ENCODE measurements at places on chromosomes 11 and 22.

- no peak for DNase-seq
Observed at GRCh38 chr11:126338346-126339055, 17.0 kb upstream of the ST3GAL4 start.

GRCh38 chr11:120231963-120232362 is 8.0 kb upstream of the POU2F3 start:
- no peak for DNase-seq

DNA sequence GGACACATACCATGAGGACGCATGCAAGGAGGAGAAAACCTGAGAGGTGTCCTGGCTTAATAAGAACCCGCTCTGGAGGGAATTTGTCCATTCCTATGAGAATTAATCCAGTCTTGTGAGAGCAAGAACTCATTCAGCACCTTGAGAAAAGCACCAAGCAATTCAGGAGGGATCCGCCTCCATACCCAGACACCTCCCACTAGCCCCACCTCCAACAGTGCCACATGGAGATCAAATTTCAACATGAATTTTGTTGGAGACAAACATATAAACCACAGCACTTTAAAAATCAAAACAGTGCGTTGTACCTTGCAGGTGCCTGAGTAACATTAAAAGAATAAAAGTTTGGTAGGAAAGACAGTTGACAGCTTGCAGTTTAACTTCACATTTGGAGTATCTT is 11.4 kb downstream of the UBE4A start:
- DNase-seq = no peak

DNA sequence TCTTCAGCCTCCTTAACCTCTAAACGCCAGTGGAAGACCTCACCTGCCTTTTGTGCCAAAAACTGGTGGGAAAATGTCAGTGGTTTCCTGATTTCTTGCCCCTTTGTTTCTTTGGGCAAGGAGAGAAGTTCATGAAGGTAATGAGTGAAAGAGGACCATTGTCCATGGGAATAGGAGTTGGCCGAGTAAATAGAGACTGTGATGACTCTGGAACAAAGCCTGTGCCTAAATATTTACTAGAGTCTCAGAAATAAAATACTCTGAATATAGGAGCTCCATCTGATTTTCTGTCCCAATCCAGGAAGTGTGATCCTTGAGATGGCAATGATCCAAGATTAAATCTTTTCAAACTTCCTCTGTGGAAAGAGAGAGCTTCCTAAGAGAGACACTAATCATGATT is 12.0 kb downstream of the SLC5A1 start:
- DNase-seq = no peak

GRCh38 chr11:118342503-118343161 is at the start of gene CD3D:
TSS of gene CD3D (minus strand) at chr11:118342705. CDS start at chr11:118342607, 98 bp downstream.
- DNase-seq = peak; percentile 61

- DNase-seq = no peak
Observed at GRCh38 chr22:32562401-32562800, 87.8 kb downstream of the FBXO7 start.

DNA sequence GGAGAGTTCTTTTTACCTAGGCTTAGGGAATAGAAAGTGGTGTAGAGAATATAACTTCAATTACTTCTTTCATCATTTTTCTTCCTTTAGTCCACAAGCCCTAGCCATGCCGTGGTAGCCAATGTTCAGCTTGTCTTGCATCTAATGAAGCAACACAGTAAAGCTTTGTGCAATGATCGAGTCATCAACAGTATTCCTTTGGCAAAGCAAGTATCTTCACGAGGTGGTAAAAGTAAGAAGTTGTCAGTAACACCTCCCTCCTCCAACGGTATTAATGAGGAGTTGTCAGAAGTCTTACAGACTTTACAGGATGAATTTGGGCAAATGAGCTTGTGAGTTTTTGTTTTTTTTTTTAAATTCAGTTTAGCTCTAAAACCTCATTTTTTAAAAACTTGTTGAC is 37.4 kb downstream of the CEP57 start:
- no peak for DNase-seq

GRCh38 chr11:134027671-134028070 is 41.2 kb upstream of the JAM3 start:
- peak; percentile 31 for DNase-seq

DNA sequence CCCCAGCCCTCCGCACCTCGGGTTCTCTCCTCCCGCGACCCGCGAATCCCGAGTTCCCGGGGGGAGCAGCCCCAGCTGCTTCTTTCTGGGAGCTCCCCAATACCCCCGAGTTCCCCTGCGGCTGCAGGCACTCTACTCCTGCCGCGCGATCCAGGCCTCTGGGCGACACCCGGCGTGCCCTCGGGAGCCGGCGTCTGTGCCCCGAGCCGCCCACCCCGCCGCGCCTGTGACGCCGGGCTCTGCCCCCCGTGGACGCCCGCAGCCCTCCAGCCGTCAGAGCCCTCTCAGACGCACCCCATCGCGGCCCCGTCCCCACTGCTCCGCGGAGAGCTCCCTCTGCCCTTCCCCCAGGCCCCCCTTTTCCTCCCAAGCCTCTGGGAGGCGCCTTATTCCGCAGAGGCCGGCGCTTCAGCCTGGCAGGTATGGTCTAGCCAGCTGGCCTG is 422 bp downstream of the GLB1L2 start:
- no peak for DNase-seq

GRCh38 chr11:71279916-71280645 is 27.7 kb upstream of the SHANK2 start:
- no peak for DNase-seq

GRCh38 chr22:27580311-27580897 is 221.2 kb downstream of the MN1 start:
- no peak for DNase-seq

DNA sequence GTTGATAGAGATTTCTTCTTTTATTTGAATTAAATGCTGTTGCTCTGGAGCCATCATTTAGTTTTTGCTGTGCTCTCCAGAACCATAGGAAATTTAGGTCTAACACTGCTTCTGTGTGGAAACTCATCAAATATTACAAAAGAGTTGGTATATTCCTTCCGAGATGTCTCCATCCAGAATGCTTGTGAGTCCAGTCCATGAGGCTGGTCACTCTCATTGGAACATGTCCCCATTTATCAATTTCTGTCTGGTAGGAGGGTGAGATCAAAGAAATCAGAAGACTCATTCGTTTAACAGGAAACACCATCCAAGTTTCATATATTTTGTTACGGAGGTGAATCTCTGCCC is 52.4 kb upstream of the LMO2 start:
- no peak for DNase-seq

DNA sequence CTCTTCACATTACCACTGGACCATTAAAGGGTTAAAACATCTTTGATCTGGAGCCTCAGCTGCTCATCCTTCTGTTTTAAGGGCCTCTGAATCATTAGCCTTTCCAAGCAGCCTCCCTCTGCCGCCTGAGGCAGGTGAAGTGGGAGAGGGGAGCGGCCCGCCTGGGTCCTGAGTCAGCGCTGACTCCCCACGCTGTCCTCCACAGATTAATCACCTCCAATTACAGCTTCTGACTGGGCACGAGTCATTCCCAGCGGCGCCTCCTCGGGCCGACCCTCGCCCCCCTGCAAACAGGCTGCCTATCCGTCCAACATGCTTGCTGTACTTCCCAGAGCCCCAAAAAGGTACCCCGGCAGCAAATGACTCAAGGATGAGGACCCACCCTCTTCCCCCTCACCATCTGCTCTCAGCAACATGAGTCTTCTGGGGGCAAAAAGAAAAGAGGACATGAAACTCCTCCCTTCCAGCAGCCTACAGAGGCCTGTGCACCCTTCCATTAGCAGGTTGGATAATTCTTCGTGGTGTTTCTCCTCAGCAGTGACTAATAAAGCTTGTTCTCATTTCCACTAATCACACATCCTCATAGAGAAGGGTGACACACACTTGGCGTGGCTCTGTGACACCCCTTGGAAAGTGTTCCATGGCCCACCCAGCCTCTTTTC is 44.3 kb upstream of the JAM3 start:
- no peak for DNase-seq

DNA sequence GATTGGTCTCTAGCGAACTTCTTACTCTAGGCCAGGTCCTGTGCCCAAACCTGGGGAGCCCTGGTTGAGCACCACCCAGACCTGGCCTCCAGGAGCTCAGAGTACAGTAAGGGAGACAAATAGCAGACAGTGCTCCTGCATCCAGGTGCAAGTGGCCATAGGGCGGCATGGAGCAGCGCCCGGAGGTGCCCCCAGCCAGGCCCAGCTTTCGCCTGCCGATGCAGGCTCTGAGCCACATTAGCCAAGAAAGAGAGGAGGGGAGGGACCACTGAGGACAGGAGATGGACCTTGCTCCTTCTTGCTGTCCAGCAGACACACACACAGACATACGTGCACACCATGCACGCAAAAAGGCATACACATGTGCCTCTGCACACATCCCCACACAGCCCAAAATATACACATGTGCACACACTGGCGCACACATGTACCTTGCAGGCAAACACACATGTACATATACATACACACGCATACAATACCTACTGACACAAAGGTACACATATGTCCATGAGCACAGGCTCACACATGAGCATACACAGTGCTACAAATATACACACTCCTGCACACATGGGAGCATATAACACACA is 68.7 kb upstream of the FGF3 start:
- no peak for DNase-seq

DNA sequence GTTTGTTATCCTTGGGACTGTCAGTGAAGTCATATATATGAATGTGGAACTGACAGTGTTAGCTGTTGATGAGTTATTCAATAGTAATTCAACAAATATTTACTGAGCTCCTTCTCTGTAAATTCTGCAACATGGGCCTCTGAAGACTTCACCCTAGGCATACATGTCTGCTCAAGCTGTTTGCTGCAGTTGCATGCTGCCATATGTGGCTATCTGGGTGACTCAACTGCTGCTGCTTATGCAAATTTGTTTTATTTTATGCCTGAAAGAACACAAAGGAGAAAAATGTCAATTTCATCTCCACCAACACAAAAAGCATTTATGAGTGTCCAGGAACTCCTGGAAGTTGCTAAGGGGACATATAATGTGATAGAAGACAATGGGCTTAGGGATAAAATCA is 417.6 kb downstream of the AASDHPPT start:
- DNase-seq = no peak

GRCh38 chr22:29713156-29713727 is 6.6 kb upstream of the CABP7 start:
- DNase-seq = no peak

DNA sequence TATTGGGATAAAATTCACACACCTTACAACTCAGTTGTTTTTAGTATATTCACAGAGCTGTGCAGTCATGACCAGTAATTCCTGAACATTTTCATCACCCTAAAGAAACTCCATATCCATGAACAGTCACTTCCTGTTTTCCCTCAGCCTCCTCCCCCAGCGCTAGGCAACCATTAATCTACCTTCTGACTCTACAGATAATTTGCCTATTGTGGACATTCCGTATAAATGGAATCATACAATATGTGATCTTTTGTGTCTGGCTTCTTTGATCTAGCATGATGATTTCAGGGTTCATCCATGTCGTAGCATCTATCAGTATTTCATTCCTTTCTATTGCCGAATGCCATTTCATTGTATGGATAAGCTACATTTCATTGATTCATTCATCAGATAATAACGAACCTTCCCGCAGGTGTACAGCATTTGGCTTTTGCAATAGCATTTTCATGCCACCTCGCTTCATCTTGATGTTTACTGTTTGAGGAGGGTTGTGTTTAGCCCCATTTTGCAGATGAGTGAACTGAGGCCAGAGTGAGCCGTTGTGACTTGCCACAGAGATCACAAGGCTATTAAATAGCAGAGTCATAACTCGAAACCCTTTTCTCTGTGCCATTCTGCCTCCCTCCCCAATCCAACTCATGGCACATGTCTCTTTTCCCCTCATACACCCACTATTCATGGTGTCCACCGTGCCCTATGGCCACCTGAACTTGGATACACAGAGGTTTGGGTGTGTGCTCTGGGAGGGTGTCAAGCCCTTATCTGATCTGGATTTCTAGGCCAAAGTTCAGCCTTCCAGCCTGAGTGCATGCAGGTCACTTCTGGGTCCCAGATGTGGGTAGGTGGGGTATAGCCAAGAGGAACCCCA is 11.1 kb upstream of the MYH9 start:
- no peak for DNase-seq

GRCh38 chr11:103668859-103669258 is 367.6 kb upstream of the DDI1 start:
- no peak for DNase-seq

GRCh38 chr11:117484156-117484555 is 156.5 kb downstream of the CEP164 start:
- DNase-seq = no peak

GRCh38 chr11:33692013-33692504 is 8.6 kb downstream of the C11orf91 start:
- no peak for DNase-seq

- no peak for DNase-seq
Observed at GRCh38 chr11:7582338-7582985, 68.7 kb downstream of the PPFIBP2 start.

- DNase-seq = no peak
Observed at GRCh38 chr11:44824300-44824704, 97.5 kb downstream of the TSPAN18 start.

DNA sequence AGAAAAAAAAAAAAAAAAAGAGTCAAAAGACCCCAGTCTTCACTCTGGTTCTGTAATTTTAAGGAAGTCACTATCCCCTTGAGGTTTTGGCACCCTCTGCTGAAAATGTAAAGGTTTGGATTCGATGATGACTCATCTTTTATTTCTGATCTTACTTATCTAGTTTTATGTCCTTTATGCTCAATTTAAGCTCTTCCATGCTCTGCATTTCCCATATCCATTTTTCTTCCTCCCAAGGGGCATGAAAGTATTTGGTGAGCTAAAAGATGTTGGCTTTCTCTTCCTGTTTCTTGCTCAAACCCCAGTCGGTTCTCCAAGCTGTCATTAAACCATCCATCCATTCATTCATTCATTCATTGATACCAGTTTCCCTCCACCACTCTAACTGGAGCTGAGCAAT is 61.0 kb upstream of the CDON start:
- no peak for DNase-seq

- DNase-seq = no peak
Observed at GRCh38 chr11:2664791-2665525, 34.8 kb downstream of the KCNQ1OT1 start.

DNA sequence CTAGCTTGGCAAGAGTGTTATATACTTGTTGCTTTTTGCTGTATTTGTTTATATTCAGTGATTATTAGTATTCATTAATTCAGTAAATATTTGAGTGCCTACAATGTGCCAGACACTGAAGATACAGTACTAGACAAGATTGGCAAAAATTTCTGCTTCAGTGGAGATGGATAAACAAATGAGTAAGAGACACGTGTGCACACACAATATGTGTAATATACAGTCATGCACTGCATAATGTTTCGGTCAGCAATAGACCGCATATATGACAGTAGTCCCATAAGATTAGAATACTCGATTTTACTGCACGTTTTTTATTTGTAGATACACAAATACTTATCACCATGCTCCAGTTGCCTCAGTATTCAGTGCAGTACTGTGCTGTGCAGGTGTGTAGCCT is 104.9 kb upstream of the GAL start:
- DNase-seq = no peak

GRCh38 chr11:22193348-22194051 is 615 bp downstream of the ANO5 start:
- no peak for DNase-seq

DNA sequence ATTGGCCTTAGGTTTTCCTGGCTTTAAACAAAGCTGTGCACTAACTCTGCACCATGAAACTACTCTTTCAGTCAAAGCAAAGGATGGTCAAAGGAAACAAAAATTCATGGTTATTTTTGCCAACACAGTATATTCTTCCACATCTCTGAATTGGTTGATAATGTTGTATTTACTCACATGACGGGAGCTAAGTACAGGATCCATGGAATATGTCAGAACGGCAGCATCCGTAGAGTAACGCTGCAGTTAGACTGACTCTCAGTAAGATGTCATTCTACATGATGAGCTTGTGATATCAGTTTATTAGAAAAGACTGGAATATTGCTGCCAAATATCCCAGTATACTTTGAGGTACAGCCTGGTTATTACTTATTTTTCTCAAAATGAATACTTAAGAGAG is 172.1 kb downstream of the PGR start:
- DNase-seq = no peak
